ACHN (cell line): ENCODE measurements at places on chromosomes 1 and 21.

DNA sequence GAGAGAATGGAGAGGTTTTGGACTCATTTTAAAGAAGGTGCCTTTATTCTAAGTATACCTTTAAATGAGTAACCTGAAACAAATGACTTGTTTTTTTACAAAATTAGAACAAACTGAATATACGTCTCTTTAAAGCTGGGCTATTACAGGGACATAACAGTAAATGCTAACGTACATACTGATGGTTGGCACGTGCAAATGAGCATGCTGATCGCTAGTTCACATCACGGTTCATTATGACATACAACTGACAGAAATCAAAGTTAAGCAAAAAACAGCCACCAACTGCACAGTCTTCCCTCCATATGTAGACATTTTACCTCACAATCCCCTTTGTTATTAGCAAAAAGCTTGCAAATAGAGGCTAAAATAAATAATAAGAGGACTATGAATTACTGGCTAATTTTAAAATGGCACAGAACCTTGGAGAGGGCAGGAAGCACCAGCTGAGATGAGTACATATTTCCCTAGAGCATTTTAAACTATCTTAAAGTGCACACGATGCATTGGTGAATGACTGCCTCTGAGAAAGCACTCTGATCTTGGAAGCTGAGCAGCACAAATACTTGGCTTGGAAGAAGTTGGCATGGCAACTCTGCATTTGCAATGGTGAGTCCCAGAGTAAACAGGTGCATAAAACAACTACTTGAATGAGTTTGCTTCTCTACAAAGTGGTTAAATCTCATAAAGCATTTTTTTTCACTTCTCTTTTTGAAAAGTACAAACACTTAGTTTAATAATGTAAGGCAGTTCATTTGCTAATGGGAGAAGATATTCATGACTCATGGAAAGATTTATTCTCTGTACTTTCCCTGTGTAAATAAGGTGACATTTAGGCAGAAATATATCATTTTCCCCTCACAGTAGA, 204.7 kb downstream of the LHX8 start:
- no peak for DNase-seq

DNA sequence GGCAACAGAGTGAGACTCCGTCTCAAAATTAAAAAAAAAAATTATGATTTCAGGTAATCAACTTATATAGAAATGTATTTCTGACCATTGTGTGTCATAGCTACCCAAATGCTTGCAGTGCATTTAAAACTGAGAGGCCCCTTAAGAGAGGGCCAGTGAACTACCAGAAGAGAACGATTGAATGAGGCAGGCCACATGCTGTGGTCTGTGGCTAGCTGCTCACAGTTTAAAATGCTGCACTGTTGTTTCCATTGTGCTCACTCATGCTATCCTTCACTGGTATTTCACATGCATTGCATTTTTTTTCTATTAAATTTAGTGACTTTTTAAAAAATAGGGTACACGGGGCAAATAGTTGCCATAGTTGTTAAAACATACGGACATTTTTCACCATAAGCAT, 26.0 kb downstream of the CHML start:
- DNase-seq = peak; percentile 15

- no peak for DNase-seq
These were observed 9.0 kb downstream of the AK4 start for GRCh38 chr1:65156910-65157545.

DNA sequence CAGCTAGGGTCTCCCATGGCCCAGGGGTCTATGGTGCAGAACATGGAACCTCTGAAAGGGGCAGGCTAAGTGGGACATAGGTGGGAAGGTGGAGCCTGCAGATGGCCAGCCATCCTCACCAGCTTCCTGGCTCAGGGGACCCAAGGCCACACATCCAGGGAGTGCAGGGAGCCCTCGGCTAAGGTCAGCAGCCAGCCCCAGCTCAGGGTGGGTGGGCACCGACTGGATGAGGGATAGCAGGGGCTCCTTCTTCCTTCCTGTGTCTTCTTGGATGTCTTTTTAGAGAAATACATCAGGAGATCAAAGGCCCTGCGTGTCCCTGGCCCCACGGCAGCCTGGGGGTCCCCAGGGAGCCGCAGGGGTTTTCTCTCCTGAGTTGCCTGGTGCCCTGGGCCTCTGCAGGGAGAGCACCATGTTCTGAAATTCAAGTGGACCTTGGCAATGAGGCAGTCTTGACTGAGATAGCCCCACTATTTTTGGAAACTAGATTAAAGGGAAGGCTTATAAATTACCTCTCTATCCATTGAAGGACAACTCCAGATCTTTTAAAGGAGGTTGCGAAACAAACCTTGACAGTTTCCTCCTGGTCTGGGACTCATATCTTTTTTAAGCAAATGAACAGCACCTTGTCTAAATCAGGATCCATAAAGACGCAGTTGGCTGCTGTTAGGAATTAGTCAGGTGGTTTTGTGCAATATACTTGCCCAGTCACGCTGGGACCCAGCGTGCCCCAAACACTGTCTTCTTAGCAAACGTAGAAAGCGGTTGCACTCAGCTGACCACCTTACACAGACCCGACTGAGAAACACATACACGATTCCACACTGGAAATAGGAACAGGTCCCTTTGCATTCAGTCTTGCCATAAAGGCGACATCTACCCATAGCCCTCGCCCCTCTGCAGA, 242.3 kb downstream of the TOMM20 start:
- DNase-seq = no peak

GRCh38 chr1:25041916-25042315, 111.8 kb upstream of the RUNX3 start:
- no peak for DNase-seq

DNA sequence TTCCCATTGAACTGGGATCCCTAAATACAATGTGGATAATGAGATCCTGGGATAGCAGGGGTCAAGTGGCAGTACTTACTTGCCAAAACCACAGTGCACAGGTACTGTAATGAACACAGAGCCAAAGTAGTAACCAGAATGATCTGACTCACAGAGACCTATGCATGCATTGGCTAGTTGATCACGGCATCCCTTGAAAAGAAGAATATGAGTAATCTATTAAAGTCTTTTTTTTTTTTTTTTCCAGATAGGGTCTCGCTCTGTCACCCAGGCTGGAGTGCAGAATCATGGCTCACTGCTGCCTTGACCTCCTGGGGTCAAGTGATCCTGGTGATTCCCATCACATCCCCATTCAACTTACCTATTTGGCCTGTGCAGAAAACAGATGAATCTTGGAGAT, 29.4 kb upstream of the EIF4G3 start:
- DNase-seq = peak; percentile 89

GRCh38 chr1:228281631-228282328, 73.9 kb downstream of the OBSCN start:
- DNase-seq = no peak

GRCh38 chr1:5191470-5191869, 537.1 kb downstream of the AJAP1 start:
- DNase-seq = no peak

DNA sequence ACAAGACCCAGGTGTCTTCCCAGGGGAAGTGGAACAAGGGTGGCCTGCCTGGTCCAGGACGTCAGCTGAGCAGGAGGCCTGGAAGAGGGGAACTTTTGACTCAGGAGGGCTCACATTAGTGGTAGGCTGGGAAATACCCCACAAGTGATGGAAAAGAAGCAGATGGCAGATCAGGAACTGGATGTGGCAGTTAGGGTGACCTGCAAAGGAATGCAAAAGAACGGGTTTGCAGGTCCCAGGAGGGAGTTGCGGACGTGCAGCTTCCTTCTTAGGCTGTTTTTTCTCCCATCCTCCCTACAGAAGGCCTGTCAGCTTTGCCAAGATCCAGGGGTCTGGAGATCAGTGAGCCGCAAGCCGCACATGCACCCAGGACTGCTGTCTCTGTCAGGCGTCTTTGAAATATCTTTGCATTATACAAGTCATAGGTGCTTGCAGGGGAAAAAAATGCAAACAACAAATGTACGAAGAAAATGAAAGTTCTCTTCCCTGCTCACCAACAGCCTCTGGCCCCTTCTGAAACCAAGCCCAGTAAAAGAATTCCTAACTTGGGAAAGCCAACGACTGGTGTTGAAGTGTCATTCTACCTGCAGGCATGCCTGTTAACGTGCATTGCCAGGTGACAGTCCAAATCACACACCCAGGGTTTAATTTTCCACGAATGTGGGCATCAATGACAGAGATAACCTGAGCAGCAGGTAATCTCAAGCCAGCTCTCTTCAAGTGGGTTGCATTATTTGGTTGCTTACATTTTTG, 34.4 kb downstream of the NENF start:
- no peak for DNase-seq

DNA sequence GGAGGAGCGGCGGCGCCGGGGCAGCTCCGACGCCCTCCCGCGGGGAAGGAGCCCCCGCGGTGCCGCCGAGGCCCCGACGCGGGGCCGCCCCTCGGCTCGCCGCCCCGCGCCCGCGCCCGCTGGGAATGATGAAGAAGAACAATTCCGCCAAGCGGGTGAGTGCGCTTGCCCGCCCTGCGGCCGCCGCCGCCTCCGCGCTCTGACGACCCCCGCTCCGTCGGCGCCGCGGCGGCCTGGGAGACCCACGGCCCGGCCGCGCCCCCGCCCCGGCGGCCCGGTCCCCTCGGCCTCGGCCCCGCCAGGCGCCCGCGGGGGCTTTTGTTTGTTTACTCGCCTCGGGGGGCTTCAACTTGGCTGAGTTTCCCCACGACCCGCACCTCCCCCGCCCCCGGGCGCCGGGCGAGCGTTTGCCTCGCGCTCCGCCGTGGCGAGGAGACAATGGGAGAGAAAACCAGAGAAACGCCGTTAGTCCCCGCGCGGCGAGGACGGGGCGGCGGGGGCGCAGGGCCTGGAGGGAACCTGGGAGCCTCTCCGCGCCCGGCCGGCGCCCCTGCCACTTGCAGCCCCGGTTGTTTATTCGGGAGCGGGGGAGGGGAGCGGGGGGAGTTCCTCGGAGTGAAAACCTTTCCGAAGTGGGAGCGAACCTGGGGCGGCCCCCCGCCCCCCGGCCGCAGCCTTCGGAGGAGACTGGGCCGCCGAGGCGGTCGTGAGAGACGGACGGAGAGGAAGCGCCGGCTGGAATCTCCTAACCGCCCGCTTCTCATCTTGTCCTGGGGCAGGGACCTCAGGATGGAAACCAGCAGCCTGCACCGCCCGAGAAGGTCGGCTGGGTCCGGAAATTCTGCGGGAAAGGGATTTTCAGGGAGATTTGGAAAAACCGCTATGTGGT, 661 bp downstream of the PLEKHO1 start:
- DNase-seq = peak; percentile 35

- DNase-seq = peak; percentile 50
These were observed 336.0 kb upstream of the NR5A2 start for GRCh38 chr1:199691540-199691939.

DNA sequence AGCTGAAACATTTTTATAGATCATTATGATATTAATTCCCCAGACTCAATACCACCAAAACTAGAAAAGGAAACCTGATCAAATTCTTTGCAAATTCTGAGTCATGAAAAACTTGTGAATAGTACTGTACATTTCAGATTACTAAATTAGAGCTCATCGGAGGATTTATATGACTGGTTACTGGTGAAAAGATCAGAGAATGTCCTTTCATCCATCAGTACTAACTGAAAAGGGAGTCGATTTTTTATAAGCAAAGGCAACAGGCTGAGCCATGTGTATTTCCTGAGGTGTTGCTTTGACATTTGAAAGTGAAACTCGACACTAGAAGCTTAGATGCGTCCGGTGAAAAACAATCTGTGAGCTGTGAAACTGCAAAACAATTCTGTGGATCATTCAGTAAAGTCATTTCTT, 155.7 kb downstream of the TNFSF18 start:
- DNase-seq = peak; percentile 44

GRCh38 chr1:18651713-18652112, 21.1 kb downstream of the PAX7 start:
- DNase-seq = no peak

DNA sequence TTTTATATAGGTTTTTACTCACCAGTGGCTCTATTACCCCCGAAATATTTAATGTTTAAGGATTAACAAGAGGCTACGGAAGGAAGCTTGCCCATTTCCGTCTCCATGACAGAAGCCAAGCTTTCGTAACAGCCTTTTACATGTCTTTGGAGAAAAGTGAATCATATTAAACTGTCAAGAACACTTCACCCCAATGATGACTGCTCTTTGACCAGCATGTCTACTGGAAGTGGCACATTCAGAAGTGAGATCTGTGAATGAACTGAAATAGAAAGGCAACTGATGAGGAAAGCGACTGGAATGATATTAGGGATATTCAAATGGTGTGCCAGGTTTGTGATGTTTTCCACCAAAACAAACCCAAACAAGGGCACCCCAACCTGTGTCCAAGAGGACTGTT, 8.5 kb upstream of the PRDM15 start:
- no peak for DNase-seq

GRCh38 chr1:225437710-225438437, 10.0 kb upstream of the LBR start:
- peak; percentile 54 for DNase-seq

DNA sequence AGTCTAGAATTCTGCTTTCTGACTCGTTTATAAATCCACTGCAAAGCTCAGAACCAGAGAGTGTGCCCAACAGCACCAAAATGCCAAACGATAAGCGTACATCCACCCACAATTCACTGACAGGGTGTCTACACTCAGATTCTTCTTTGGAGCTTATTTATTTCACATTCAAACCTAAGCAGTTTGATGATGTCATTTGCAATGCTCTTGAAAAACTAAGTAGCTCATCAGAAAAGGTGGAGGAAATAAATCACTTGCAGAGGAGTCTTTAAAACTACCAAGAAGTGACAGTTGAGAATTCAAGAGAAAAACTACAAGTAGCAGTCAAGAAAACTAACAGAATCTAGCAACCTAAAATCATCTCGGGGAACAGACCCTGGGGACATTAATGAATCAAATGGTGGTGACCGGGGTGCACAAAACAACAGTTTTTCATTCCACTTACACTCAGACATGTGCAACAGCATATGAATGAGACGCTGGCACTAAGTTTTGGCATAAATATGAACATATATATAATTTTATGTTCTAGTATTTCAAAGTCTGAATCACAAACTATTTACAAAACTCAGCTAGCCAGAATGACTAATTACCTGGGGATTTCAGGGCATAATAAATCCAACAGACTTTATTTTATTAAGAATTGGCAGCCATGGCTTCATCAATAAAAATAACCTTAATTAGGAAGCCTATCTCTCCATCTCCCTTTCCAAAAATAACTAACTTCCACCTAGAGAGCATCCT, 119.4 kb downstream of the SIPA1L2 start:
- DNase-seq = no peak

DNA sequence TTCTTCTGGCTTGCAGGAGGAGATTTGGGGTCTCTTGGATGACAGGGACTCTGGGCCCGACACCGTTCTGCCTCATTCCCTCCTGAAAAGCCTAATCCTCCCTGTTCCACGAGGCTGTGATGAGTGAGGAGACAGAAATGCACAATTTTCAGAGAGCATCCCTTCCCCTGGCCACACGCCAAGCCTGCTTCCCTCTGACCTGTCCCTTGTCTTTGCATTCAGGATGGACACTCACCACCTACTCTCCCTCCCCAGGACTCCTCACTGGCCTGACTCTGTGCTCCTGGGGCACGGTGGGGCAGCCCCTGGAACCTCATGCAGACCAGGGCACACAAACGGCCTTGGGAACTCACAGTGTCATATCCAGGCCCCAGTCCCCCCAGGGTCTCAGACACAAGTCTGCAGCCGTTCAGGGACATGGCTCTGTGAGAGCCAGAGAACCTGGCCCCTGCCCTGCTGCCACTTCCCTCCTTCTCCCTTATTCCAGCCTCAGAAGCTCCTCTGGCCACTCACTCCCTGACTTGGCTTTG, 3.5 kb upstream of the PRAMEF12 start:
- DNase-seq = no peak

- no peak for DNase-seq
These were observed 9.2 kb upstream of the EPHA8 start for GRCh38 chr1:22553991-22554522.
